Neural crest cell (in vitro differentiated cells): ENCODE measurements at places on chromosomes 11 and 22. TPM values are rescaled to one million over a fixed set of nuclear protein-coding genes. Genes with fewer than 3 reads are reported as not detected.
A peak's percentile ranks its signal among the peaks of the same experiment; 100 is the strongest.

WBP2NL gene
- total RNA-seq, result not detected in 2 replicates

MMP10 gene
- not detected in 2 replicates for total RNA-seq

- peaks cover 6% of the 10 kb centered on the region for H3K4me1 ChIP-seq
- H3K27me3 ChIP-seq, result peaks cover 79% of the 10 kb centered on the region
- H3K27ac ChIP-seq, result no peak overlapping the region
- H3K4me3 ChIP-seq, result no peak overlapping the region
These were observed 57.6 kb downstream of the SLC5A1 start for GRCh38 chr22:32100711-32101110.

DNA sequence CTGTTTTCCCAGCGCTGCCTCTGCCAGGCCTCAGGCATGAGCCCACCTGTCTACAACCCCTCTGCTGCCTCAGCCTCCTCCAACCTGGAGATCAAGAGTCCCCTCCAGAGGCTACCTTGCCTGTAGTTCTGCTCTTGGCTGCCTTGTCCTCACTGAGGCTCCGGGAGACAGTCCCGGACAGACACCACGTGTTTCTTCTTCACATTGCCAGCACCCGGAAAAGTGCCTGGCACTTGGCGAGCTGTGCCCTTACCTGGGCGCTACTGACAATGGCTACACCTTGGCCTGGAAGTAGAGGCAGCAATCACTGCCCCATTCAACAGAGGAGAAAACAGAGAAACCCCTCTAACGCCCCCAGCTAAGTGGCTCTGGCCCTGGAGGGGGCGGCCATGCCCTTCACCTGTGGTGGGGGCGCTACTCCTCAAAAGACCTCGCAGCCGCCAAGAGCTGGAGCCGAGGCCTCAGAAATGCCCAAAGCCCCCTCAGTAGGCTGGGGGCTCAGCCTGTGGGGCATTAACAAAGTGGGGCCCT lies 3.0 kb upstream of the NAP1L4 start:
- peaks cover 8% of the 10 kb centered on the region for H3K4me1 ChIP-seq
- peak overlapping the region; percentile 51 for H3K4me3 ChIP-seq
- no peaks in the 10 kb centered on the region for H3K36me3 ChIP-seq
- no peaks in the 10 kb centered on the region for H3K27me3 ChIP-seq
- no peak overlapping the region for H3K27ac ChIP-seq

- peak overlapping the region; percentile 52 for H3K27ac ChIP-seq
- H3K4me1 ChIP-seq, result peaks cover 23% of the 10 kb centered on the region
- H3K36me3 ChIP-seq, result peaks cover 2% of the 10 kb centered on the region
- H3K4me3 ChIP-seq, result no peak overlapping the region
These were observed 35.6 kb downstream of the AMPD3 start for GRCh38 chr11:10490398-10491241.

DNA sequence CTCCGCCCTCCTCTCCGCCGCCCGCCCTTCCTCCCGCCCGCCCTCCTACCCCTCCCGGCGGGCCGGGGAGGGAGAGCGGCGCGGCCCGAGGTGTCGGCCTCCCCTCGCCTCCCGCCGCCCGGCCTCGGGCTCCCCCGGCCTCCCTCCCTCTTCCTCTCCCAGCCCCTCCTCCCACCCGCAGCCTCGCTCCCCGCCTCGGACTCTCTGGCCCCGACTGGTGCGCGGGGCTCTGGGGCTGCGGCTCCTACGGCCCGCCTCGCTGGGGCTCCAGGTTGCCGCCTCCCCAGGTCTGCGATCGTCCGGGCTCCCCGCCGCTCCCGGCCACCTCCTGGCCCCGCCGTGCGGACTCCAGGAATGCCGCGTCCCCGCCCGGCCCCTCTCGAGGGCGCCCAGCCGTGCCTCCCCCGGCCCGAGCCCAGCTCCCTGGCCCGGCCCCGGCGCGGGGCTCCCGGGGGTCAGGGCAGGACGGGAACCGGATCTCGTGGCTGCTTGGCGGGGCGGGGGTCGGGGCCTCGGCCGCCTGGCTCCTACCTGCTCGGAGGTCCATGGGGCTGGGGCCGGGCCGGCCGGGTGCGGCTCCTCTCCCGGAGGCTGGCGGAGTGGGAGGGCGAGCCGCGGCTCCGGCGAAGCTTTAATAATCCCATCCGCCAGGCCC lies at the start of gene CLCF1:
CLCF1 (minus strand) TSS at position 606 of the 655 bp plus-strand sequence; CDS start at position 547, 59 bp downstream.
- peak within 1 kb of the TSS; percentile 92 for H3K4me3 ChIP-seq
- H3K4me1 ChIP-seq, result peaks cover 33% of the 10 kb centered on the region
- peak; percentile 51 for DNase-seq
- peak within 1 kb of the TSS; percentile 83 for H3K27ac ChIP-seq

- H3K27me3 ChIP-seq, result no peaks in the 10 kb centered on the region
- H3K36me3 ChIP-seq, result no peaks in the 10 kb centered on the region
- H3K27ac ChIP-seq, result no peak overlapping the region
- H3K4me1 ChIP-seq, result peaks cover 46% of the 10 kb centered on the region
- DNase-seq, result no peak
These were observed 8.3 kb downstream of the OSBPL5 start for GRCh38 chr11:3156661-3157311.

DNA sequence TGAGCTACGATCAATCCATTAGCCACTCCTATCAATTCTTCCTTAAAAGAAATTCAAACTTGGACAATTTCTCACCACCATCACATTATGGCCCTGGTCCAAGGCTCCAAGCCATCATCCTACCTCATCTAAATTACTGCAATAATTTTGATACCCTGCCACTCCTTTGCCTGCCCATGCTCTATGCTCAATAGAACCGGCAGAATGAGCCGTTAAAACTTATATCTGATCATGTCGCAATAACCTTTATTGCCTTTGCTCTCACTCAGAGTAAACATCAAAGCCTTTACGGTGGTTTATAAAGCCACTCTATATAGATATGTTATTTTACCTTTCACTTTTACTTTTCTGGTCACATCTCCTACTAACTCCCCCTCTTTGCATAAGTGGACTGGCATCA lies 2392.1 kb upstream of the RAG2 start:
- no peaks in the 10 kb centered on the region for H3K27me3 ChIP-seq
- H3K4me1 ChIP-seq, result no peaks in the 10 kb centered on the region
- no peak overlapping the region for H3K4me3 ChIP-seq
- DNase-seq, result no peak
- H3K36me3 ChIP-seq, result peaks cover 4% of the 10 kb centered on the region
